Activated CD4-positive, alpha-beta T cell treated with anti-CD3 and anti-CD28 coated beads for 36 hours (primary cell): ENCODE measurements at places on chromosomes 1 and 21.

- no peak overlapping the region for H3K4me3 ChIP-seq
- no peaks in the 10 kb centered on the region for H3K27me3 ChIP-seq
- no peaks in the 10 kb centered on the region for H3K36me3 ChIP-seq
Observed at GRCh38 chr1:77910116-77910515, 21.7 kb downstream of the NEXN start.

- peaks cover 3% of the 10 kb centered on the region for H3K36me3 ChIP-seq
- peaks cover 67% of the 10 kb centered on the region for H3K4me1 ChIP-seq
- no peaks in the 10 kb centered on the region for H3K27me3 ChIP-seq
Observed at GRCh38 chr1:174968750-174969244, 30.9 kb upstream of the CACYBP start.

- H3K4me1 ChIP-seq, result no peaks in the 10 kb centered on the region
- no peak for DNase-seq
Observed at GRCh38 chr1:7290971-7291970, 479.8 kb upstream of the VAMP3 start.

DNA sequence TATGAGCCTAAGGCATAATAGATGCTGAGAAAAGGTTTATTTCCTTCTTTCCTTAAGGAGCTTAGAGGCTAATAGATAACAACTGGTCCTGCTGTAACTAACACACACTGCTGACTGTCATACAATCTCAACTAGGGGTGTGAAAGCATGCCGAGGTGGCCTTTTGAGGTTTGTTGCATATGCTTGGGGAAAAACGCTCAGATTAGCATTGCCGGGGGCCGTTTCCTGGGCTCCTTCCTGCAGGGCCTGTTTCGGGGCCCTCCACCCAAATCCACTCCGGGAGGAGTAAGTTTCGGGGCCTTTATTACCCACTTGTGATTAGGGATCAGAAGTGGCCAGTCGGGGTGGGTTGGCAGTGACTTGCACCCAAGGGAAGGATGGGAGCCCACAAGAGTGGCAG, 27.2 kb upstream of the RCSD1 start:
- H3K27ac ChIP-seq, result peak overlapping the region; percentile 65
- H3K36me3 ChIP-seq, result peaks cover 6% of the 10 kb centered on the region
- H3K4me1 ChIP-seq, result peaks cover 37% of the 10 kb centered on the region
- peak; percentile 27 for DNase-seq

- peak within 1 kb of the TSS; percentile 81 for H3K27ac ChIP-seq
- DNase-seq, result peak; percentile 95
- H3K4me1 ChIP-seq, result peaks cover 49% of the 10 kb centered on the region
Observed at GRCh38 chr1:110209715-110210603, at the start of gene KCNC4. TSS of gene KCNC4 (plus strand) at chr1:110210314. CDS start at chr1:110211500, 1,186 bp downstream.

GRCh38 chr1:245220381-245220985, 65.7 kb downstream of the KIF26B start:
- no peak overlapping the region for H3K27ac ChIP-seq
- DNase-seq, result no peak
- no peak overlapping the region for H3K4me3 ChIP-seq
- H3K4me1 ChIP-seq, result no peaks in the 10 kb centered on the region
- H3K27me3 ChIP-seq, result no peaks in the 10 kb centered on the region

DNA sequence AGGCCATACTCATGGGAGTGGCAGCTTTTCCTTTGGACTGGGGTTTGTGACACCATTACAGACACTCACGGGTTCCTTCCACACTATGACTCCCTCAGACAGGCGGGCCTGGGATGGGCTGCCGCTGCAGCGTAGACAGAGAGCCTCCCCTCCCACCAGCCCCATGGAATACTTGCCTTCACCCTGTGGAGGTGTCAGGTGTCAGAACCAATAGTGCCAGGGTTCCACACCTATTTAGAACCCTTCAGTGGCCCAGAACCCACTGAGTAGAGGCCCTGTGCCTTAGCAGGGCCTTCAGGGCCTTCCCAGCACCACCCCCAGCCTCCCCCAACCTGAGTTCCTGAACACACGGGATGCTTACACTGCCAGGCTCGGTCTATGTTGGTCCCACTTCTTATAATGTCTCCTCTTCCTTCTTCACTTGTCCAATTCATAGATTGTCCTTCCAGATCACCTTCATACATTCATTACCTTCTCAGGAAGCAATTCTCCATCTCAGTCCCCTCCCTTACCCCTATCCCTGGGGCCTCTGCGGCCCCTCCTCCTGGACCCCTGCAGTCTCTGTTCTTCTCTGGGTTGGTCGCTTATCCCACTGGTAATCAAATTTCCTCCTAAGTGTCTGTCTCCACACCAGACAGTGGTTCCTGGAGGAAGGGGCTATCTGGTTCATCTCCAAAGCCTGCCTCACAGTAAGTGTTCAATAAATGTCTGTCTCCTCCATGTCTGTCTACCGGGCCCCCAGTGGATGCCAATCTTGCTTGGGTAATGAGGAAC, 1.4 kb upstream of the RHBG start:
- no peak overlapping the region for H3K4me3 ChIP-seq
- no peaks in the 10 kb centered on the region for H3K36me3 ChIP-seq
- peaks cover 24% of the 10 kb centered on the region for H3K27me3 ChIP-seq

DNA sequence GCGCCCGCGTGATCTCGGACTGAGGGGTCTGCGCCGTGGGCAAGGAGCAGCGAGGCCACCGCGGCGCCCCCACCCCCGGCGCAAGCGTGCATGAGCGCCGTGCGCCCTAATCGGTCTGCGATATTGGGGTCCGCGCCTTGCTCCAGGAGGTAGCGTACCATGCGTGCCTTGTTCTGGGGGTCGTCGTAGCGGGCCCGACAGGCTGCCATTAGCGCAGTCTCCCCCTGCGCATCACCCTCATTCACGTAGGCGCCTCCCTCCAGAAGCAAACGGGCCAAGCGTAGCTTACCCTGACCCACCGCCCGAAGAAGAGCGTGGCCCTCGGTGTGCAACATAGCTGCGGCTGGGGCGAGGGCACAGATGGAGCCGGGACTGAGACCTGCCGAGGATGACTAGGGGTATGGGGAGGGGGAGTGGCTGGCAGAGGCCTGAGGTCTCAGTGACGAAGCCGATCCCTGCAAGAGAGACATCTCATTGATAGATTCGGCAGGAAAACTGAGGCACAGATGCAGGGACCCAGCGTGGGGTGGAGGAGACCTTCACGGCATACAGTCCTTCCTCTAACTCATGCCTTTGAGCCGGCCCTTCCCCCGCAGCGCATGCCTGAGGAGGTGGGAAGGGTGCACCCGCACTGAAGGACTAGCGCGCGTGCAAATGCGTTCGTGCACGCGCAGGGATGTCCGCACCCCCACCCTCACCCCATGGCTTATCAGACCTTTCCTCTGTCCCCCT, 2.8 kb downstream of the ANKRD34A start:
- DNase-seq, result peak; percentile 83
- peak overlapping the region; percentile 85 for H3K4me3 ChIP-seq
- H3K27ac ChIP-seq, result peak overlapping the region; percentile 91
- no peaks in the 10 kb centered on the region for H3K27me3 ChIP-seq
- peaks cover 9% of the 10 kb centered on the region for H3K36me3 ChIP-seq

DNA sequence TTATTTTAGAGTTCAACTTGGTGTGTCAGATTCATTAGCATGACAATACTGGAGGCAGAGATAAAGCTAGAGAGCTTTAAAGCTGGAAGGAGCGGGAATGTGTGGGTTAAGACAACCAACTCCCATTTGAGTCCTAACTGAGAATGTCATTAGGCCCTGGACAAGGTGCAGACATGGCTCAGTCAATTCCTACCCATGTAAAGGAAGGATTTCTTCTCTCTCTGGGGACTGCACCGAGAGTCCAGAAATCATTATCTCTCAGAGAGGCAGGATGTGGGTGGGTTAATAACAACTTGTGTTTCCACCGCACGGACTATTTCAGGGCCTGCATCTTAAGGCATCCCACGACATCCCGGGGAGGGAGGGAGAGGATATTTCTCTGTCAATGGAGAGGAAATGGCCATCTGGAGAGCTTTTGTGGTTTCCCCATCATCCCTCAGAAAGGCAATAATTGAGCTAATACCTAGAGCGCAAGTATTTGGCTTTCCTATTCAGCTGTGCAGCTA, 46.7 kb upstream of the SARS1 start:
- H3K27me3 ChIP-seq, result no peaks in the 10 kb centered on the region
- no peak overlapping the region for H3K27ac ChIP-seq
- DNase-seq, result no peak
- H3K4me3 ChIP-seq, result no peak overlapping the region

DNA sequence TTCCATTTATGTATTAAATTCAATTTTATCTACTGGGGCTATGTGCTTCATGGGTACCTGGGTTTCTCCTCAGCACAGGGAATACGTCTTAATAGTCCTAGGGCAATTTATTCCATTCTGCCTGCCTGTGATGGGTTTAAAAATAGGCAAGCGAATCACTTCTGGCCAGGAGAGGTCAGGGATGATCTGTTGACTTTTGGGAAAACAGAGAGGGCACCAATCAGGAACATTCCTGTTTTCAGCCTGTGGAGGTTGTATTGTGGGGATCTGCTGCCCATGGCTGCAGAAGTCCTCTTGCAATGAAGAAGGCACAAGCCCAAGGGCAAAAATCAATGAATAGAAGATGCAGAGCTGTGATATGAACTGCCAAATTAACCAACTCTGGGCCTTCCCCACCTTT, 303.1 kb downstream of the CTH start:
- no peak overlapping the region for H3K4me3 ChIP-seq
- DNase-seq, result no peak
- no peak overlapping the region for H3K27ac ChIP-seq
- H3K36me3 ChIP-seq, result no peaks in the 10 kb centered on the region
- no peaks in the 10 kb centered on the region for H3K4me1 ChIP-seq

GRCh38 chr1:46605232-46605631, 1.2 kb upstream of the MKNK1 start:
- H3K4me3 ChIP-seq, result peak overlapping the region; percentile 87
- H3K27me3 ChIP-seq, result no peaks in the 10 kb centered on the region
- peaks cover 11% of the 10 kb centered on the region for H3K36me3 ChIP-seq

- DNase-seq, result no peak
- no peak overlapping the region for H3K4me3 ChIP-seq
- no peaks in the 10 kb centered on the region for H3K27me3 ChIP-seq
- no peaks in the 10 kb centered on the region for H3K4me1 ChIP-seq
- H3K27ac ChIP-seq, result no peak overlapping the region
Observed at GRCh38 chr1:238673561-238673960, 712.8 kb upstream of the CHRM3 start.
